ENCODE measurements at places on chromosomes 7 and 10.
A peak's percentile ranks its signal among the peaks of the same experiment; 100 is the strongest.

DNA sequence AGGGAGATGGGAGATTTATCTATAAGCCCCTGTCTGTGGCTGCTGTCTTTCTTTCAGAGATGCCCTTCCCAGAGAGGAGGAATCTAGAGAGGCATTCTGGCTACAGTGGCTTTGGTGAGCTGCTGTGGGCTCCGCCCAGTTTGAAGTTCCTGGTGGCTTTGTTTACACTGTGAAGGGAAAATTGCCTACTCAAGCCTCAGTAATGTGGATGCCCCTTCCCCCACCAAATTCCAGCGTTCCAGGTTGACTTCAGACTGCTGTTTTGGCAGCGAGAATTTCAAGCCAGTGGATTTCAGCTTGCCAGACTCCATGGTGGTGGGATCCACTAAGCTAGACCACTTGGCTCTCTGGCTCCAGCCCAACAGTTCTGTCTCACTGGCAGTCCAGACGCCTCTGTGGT lies 951.6 kb downstream of the CCSER2 start:
- no peak for DNase-seq

DNA sequence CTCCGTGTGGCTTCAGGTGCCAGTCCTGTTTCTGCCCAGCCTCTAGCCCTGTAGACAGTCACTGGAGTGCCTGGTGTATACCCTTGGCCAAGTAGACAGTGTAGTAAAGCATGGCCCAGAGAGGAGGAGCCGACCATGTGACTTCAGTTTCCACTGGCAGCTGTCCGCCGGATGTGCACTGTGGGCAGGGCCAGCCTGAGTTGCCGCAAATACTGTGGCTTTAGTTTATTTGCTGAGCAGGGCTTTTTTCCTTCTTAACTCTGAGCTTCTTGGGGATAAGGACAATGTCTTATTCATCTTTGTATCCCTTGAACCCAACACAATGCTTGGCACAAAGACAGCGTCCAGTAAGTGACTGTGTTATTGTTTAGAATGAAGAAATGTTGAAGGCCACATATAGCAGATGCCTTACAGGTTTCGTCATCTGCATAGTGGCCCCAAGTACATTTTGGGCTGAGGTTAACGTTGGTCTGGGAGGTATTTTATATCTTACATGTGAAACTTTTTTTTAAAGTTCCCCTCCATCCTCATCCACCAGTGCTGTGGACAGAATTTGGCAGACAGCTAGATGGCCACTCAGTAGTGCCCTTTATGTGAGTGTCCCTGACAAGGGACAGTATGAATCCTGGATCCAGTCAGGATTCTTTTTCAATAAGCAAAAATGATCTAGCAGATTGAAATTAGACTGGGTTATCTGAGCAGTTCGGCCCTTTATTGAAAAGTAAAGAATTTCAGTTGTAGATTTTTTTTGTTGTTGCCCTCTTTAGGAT lies 40.6 kb downstream of the CYP17A1 start:
- DNase-seq: peak; percentile 46

- peak; percentile 19 for DNase-seq
These were observed 31.2 kb downstream of the TBXAS1 start for GRCh38 chr7:139860090-139860775.

GRCh38 chr7:102093599-102094315 lies 192.9 kb upstream of the SH2B2 start:
- DNase-seq: no peak

- no peak for DNase-seq
These were observed 6.5 kb downstream of the DUS4L start for GRCh38 chr7:107570298-107570697.

DNA sequence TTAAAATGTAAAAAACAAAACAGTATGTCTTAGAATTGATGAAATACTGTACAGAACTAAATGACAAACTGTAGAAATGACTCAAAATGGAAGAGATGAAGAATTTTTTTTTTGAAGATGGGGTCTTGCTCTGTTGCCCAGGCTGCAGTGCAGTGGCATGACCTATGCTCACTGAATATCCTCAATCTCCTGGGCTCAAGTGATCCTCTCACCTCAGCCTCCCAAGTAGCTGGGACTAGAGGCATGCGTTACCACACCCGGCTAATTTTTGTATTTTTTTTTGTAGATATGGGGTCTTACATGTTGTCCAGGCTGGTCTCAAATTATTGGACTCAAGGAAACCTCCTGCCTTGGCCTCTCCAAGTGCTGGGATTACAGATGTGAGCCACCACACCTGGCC lies 36.5 kb downstream of the ATAD1 start:
- DNase-seq: no peak

DNA sequence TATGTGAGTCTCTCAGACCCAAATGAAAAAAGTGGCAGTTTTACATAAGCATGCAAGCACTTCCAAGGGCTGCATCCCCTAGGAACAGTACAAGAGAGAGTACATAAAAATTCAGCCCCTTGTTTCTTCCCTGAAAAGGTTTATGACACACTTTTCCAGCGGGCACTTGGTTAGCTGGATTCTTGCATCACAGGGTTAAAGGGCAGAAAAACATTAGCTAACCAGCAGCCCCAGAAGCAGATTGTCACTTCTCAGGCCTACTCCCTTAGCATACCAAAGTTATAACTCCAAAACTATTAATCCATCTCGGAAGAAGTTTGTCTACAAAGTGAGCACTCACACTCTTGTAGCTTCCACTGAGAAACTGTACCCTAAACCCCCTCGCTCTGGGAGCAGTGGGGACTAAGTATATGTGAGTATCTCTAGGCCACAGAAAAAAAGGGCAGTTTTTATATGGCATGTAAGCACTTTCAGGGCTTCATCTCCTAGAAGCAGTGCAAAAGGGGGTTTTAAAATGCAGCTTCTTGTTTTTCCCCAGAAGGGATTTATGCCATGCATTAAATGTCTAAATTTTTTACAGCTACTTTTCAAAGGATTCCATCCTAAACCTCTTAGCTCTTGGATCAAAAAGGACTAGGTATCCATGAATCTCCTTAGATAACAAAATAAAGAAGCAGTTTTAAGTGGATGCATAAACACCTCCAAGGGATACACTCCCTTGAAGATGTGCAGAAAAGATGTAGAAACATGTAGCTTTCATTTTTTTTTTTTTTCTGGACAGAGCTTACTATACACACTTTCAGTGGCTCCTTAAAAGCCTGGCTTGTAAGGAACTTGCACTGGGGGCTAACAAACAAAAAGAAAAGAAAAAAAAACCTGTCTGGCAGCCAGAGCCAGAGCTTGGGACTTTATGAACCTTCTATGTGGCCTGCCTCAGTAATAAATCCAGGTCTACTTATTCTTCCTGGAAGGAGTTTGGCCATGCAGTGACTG lies 956.7 kb downstream of the CCSER2 start:
- DNase-seq: no peak

DNA sequence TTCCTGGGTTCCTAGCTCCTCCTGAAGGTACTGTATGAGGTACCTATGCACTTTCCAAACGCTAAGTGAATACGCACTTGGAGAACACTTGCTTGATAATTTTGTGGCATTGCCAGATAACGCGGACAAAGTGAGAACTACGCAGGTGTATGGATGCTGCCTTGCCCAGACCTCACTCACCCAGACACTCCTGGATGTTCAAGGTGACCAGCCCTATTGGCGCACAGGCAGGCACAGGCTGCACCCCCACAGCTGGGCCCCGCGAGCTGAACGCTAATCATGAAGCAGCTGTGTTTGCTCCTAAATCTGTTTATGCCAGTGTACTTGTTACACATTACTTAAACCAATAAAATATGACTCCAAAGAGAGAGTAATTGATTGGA lies 27.3 kb downstream of the DIP2C start:
- DNase-seq: no peak

DNA sequence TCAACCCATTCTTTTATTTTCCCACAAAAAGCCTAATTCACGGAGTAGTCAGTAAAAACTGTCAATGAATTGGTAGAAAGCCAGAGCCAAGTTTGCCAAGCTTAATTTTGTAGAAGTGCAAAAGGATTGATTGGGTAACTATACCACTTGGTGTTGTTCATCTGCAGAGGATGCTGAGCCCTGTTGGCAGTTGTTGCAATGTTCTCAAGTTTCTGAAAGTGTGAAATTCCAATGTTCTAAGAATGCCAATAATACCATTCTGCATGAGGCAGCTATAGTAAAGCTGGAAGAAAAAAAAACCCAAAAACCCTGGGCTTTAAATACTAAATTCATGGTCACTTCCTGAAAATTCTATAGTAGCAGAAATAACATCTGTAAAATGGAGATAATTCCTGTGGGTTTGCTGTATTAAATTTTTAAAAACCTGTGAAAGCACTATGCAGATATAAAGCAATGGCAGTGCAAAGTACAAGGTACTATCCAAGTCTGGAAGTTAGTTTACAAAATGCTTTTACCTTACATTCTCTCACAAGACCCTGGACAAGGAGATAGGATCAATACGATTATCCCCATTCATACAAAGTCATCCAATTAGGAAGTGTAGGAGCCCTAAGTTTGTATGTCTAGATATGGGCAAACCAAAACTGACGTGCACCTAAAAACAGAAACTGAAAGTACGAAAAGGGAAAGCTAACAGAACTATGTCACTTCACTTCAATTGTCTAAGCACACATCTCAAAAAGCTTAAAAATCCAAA lies 6.0 kb upstream of the PON1 start:
- peak; percentile 42 for DNase-seq

GRCh38 chr7:30249316-30249715 lies 35.1 kb upstream of the ZNRF2 start:
- no peak for DNase-seq

DNA sequence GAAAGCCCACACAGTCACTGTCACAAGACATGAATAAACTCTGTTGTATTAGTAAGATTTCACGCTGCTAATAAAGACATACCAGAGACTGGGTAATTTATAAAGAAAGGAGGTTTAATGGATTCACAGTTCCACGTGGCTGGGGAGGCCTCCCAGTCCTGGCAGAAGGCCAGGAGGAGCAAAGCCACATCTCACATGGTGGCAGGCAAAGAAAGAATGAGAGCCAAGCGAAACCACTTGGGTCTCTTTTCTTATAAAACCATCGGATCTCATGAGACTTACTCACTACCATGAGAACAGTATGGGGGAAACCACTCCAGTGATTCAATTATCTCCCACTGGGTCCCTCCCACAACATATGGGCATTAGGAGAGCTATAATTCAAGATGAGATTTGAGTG lies 110.2 kb downstream of the ST8SIA6 start:
- no peak for DNase-seq

Measured in CD4-positive, alpha-beta T cell treated with Interleukin-4 for 4 hours (primary cell).